ENCODE measurements at places on chromosomes 3 and 15.

DNA sequence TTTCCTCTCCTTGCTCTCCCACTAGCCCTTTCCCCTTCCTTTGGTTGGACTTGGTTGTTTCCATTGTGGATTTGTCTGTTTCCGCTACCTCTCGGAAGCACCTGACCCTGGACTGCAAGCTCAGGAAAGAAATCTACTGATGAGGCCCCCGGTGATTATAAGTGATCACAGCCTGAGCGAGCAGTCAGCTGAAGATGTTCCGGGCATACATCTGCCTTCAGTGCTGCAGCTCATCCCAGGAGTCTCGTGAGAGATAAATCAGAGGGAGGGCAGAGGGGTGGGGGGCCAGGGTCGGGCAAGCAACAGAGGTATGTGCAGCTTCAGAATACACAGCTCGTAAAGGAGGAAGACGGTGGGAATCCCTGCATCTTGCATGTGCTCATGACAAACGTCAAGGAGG lies 102.1 kb downstream of the MRPL46 start:
- DNase-seq = no peak

DNA sequence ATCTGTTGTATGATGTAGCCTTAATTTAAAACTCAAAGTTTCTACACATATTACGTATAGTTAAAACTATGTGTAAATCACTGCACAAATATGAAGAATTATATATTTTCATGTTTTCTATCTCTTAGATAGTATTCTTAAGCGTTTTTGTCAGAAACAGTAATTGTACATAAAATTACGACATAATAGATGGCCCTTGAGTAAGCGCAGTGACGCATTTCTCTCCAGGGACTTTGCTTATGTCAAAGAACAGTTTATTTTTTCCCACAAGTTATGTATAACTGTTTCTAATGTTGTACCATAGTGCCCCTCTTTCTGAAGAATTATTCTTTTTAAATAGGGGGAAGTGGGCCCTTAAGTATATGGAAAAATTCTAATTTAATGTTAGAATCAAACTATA lies 934.0 kb downstream of the VGLL3 start:
- no peak for DNase-seq

DNA sequence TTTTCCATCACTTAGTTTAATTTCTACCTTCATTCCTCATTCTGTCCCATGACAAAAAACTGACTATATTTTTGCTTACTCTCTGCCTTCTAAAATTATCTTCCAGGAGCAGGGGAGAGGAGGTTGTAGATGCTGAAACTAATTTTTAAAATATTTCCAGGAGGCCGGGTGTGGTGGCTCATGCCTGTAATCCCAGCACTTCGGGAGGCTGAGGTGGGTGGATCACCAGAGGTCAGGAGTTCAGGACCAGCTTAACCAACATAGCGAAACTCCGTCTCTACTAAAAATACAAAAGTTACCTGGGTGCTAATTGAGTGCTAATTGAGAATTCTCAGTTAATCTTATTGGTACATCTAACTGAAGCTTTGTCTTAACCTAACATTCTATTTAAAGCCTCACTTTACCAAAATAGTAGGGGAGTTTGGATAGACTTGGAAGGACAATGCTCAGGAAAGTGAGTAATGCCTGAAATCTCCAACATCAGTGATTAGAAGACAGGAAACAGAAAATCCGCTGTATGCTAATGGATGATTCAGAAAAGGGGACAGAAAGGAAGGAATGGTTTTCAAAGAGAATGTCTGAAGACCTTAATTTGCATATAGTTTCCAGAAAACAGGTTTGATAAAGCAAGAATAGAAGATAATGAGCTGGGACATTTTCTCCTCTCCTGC lies 336.1 kb downstream of the GBE1 start:
- DNase-seq = no peak

GRCh38 chr15:79282371-79283251 lies at the start of gene ANKRD34C:
Gene ANKRD34C (plus strand): TSS chr15:79282722. CDS start chr15:79293285, 10,563 bp downstream.
- no peak for DNase-seq

- DNase-seq = no peak
These were observed 379.4 kb upstream of the CFAP20DC start for GRCh38 chr3:59429198-59429597.

Data from CD8-positive, alpha-beta T cell (primary cell).